ENCODE measurements at places on chromosomes 5 and 9.

DNA sequence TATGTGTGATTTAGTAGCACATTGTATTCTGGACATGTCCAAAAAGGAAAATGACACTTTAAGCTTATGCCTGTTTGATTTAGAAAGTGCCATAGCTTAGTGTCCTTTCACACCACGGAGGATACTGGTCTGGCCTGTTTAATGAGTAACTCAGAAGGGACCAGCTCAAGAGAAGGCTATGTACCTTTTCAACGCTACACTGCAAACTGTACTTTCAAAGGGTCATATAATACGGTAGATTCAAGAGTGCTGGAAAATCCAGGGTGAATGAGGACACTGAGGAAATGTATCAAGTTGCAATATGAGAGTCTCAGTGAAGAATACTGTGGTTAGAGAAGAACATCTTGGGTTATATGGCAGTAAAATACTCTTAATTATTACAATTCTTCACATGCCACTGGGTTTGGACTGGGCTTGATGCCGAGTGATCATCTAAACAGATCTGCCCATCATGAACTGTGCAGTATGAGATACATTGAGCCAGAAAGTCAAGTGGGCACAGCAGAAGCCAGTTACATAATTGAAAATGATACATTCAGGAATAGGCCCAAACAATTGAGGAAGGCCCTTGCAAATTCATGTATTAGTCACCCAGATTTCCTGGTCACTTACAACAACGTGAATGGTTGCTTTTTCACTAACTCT lies 1211.5 kb upstream of the CDH9 start:
- DNase-seq: no peak

GRCh38 chr5:42429694-42430093 lies 6.5 kb downstream of the GHR start:
- DNase-seq: peak; percentile 3

- peak; percentile 42 for DNase-seq
These were observed 768 bp upstream of the CER1 start for GRCh38 chr9:14723301-14723700.

GRCh38 chr5:149129181-149129580 lies 12.1 kb upstream of the ABLIM3 start:
- DNase-seq: no peak

DNA sequence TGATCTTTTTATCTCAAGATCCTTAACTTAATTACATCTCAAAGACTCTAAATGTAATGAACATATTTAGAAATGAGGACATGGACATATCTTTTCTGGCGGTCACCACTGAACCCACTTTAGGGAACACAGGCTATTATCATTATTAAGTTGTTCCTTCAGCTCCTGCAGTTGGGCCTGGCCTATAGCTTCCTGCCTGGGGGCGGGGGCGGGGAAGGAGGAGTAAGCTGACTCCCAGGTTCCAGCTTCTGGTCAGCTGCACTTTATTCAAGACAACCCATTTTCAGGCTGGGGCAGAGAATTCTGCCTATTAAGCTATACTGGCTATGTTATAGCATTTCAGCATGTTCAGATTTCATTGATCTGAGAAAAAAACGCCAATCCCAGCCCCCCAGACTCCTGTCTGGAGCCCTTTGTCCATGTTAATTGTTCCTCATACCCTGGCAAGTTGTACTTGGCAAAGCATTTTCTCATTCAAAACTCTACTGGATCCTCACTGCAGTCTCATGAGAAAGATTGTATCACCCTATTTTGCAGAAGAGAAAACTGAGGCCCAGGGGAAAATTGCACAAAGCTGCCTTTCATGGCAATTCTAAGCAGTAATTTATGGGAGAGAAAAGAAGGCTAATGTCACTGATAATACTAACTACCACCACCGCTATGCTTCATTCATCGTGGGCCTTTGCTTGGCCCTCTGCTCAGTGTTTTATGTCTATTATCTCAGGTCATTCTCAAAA lies 25.1 kb downstream of the COL15A1 start:
- no peak for DNase-seq

- no peak for DNase-seq
These were observed 76.8 kb downstream of the RNF130 start for GRCh38 chr5:179994583-179995323.
